Stimulated activated CD4-positive, alpha-beta T cell treated with anti-CD3 and anti-CD28 coated beads, Interleukin-15, amount 100 ng/mL, for 1 hour (primary cell): ENCODE measurements at places on chromosomes 13 and 19.

DNA sequence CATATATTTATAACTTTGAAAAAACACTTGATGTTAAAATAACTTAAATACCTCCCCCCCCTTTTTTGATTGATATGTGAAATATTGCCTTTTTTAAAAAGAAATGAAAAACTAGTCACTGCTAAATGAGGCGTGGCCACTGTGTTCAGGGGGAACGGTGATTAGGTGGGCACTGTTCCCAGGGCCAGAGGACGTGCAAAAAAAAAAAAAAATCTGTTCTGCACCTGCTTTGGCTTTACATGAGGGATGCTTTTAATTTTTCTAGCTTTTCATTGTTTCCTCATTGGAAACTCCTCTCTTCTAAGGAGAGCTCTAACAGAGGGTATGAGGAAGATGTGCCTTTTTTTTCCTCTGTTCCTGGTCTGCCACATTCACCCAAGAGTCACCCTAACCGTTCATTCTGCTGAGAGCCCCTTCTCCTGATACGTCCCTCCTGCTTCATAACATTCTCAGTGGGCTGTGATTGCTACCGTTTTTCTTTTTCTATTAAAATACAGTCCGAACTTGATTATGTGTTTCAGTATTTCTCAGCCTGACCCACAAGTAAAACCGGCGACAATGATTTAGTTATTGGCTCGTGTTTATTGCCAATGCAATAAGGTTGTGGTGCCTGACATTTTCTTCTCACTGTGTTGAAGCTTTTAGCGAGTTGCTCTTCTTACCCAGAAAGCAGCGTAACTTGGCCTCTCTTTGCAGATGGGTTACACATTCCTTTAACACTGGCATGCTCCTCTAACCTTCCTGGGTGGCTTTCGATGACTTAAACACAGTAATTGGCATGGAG lies 64.8 kb upstream of the ZNF536 start:
- no peak for DNase-seq

DNA sequence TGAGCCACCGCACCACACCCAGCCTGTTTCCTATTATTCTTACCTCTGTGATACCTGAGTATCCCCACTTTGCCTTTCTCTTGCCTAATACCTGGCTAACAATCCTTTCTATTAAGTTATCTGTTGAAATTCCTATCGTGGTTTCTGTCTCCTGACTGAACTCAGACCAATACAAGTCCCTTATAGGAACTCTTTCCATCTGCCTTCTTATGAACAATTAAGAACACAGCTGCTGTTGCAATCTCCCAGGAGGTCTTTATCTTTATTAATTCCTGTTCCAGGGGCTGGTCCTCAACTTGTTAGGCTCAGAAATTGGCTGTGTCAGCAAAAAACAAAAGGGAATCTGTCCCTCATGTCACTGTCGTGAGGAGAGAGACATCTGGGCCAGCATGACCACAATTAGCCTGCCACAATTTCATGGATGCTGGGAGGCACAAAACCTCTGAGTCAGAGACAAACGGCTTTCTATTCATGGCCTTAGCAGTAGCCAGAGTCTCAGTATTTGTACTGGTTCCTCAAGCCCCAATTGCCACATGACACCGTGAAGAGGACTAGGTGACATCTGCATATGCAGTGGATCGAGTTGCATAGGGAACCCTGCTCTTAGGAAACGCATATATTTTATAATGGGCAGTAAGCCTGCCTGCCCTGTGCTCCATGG lies 58.2 kb downstream of the NUFIP1 start:
- no peak for DNase-seq

- no peak for DNase-seq
These were observed 426.1 kb downstream of the EFNB2 start for GRCh38 chr13:106109391-106109791.

- no peak for DNase-seq
These were observed 50.4 kb upstream of the ARHGEF7 start for GRCh38 chr13:111064661-111065060.

GRCh38 chr19:48344892-48345291 lies 18.8 kb downstream of the TMEM143 start:
- no peak for DNase-seq

- DNase-seq, result no peak
These were observed 819.2 kb downstream of the UQCRFS1 start for GRCh38 chr19:28393574-28394336.

DNA sequence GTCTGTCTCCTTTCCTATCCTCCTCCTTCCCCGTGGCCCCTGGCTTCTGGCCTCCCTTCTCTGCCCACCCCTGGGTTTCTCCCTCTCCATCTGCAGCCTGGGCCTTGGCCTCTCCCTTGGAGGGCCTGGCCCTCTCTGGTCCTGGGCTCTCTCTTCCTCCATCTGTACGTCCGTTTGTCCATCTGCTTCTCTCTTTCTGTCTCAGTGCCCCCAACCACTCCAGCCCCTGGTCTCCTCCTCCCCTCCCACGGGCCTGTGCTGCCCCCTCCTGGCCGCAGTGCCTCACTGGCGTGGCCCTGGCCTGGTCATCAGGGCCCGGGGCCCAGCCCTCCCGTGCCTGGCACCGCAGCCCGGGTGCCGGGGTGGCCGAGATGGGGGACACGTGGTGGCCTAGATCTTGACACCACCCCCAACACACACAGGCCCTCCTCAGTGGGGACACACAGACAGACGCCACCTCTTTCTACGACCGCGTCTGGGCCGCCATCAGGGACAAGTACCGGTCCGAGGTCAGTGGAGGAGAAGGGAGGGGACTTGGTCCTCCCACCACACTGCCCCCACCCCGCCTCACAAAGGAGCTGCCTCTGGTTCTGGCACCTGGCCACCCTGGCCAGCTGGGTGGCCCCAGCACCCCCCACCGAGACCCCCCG lies 11.3 kb downstream of the PRKCSH start:
- peak; percentile 39 for DNase-seq

- no peak for DNase-seq
These were observed 33.7 kb downstream of the CRYL1 start for GRCh38 chr13:20491926-20492435.

GRCh38 chr13:110312339-110313031 lies 5.4 kb downstream of the COL4A2 start:
- no peak for DNase-seq

GRCh38 chr13:44906230-44906629 lies 83.0 kb downstream of the NUFIP1 start:
- DNase-seq, result no peak

DNA sequence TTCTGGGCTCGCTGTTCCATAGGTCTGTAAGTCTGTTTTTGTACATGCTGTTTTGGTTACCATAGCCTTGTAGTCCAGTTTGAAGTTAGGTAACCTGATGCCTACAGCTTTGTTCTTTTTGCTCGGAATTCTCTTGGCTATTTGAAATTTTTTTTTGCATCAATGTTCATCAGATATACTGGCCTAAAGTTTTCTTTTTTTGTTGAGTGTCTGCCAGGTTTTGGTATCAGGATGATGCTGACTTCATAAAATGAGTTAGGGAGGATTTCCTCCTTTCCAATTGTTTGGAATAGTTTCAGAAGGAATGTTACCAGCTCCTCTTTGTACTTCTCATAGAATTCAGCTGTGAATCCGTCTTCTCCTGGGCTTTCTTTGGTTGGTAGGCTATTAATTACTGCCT lies 397.8 kb upstream of the HTR2A start:
- no peak for DNase-seq

DNA sequence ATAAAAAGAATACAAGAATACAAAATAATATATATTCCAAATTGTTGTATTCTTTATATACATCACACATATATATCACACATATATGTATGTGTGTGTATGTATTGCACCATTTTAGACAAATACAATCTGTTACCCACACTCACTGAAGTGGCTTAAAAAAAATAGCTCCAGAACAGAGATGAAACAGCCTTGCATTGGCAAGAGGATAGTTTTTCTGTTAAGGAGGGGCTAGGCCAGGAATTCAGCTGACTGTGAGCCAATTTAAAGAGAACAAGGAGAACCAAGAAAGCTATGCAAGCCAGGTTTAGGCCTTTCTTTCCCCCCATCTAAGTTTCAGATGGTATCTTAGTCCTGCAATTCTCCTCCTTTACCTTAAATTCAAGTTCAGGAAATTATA lies 257.5 kb downstream of the MZT1 start:
- DNase-seq, result no peak

- no peak for DNase-seq
These were observed 258.8 kb upstream of the IRS2 start for GRCh38 chr13:110045202-110045601.

DNA sequence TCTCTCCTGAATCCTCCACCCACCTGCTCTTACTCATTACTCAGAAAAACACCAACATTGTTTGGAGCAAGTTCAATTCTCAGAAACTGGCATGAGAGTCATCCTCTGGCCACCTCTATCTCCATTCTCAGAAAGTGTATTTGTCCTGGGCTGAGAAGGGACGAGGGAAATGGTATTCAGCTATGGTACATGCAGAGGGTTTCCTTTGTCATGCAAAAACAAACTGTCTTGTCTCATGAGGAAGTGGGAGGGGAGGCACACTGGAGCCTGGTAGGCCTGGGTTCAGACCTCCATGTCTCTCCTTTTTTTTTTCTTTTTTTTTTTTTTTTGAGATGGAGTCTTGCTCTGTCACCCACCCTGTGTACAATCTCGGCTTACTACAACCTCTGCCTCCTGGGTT lies 31.9 kb upstream of the LILRA2 start:
- no peak for DNase-seq

GRCh38 chr19:58352760-58353671 lies at the start of gene A1BG:
TSS of gene A1BG (minus strand) at chr19:58353492. CDS start at chr19:58353437, 55 bp downstream.
- no peak for DNase-seq

DNA sequence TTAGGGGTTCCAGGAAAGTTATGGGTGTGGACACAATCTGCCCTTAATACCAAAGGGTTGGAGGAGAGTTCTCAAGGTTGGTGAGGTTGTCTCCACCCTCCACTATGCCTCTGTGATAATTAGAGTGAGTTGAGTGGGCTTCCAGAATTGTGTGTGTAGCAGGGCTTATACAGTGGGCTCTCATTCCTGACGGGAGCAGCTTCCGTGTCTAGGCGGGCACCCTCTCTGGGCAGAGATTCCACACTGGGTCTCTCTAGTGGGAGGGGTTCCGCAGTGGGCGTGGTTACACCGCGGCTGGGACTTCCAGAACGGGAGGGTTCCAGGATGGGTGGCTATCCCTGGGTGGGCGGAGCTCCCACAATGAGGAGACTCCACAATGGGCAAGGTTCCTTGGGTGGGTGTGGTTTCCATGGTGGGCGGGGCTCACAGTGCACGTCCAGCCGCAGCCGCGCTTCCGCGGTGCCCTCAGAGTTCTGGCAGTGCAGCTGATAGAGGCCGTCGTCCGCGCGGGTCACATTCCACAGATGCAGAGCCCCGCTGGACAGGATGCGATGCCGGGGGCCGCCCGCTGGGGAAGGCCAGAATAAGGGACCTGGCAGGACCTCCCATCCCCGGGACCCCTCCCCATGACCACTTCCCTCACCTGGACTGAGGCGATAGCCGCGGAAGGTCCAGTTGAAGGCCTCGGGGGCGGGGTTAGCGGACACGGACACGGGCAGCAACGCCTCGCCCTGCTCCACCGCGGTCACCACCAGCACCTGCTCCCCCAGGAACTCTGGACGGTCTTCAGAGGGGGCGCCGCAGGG lies 8.4 kb downstream of the NPHS1 start:
- DNase-seq, result no peak

- no peak for DNase-seq
These were observed 81.2 kb downstream of the STARD13 start for GRCh38 chr13:33204130-33204927.

DNA sequence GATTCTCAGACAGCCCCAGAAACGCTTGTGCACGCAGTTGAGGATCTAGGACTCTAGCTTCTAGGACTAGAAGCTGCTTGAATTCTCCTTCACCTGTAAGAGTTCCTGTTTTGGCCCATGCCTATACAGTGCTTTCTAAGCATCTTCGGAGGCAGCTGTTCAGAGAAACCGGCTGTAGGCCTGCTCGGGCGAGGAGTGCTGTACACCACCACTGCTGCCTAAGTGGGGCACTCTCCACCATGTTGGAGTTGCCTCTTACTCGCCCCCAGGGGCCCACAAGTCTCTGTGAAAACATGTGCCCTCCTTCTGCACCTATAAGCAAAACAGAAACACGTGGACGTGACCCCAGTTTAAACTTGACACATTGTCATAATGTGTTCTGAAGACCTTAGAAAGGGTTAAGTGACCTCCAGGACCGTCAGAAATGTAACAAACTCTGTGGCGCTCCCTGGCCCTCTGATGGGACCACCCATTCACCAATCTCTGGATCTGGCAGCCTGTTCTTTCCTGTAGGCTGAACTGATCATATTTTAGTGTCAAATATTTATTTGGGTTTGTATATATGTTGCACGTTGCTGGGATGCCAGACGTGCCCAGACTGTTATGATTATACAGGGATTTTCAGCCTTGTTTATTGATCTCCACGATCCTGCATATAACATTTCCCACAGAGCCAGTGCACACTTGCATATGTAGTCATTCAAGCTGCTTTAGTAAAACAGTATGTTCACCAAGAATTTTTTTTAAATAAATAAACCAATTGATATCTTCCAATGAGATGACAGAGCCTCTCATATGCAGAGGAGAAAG lies 60.8 kb downstream of the C13orf42 start:
- no peak for DNase-seq

DNA sequence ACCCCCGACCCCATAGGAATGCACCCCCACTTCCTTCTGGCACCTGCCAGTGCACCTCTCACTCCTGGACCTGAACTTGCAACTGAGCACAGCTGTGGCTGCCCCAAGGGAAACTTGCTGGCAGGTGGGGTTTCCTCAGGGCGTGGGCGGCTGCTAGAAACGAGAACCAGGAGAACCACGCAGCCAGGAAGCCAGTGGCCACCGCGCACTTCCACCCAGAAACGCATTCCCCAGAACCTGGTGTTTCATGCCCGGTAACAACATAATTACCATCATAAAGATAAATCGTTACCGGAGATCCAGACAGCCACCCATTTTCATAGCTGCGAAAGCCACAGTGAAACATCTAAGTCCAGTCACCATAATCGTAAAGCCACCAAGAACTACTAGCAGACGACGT lies 75.2 kb upstream of the C13orf46 start:
- peak; percentile 45 for DNase-seq

DNA sequence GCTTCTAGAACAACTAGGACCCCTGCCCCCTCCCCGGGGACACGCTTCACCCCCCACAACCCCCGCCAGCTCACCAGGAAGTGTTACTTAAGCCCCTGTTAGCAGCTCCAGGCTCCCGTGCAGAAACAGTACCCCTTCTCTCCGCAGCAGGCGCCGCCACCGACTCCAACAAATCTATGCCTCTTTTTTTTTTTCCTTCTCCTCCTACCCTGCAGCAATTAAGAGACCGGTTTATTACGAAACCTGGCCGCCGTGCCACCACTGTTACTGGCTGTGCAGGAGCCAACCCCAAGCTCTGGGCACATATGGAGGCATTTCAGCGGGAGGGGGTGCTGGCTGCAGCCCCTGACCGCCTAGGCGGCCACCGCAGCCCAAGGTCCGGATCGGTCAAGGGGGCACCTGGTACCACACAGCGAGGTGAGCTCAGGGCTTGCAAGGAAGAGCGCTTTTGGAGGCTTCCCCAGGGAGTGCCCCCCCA lies 2.4 kb downstream of the GADD45B start:
- DNase-seq, result no peak

GRCh38 chr13:78602561-78603239 lies 652 bp downstream of the POU4F1 start:
- no peak for DNase-seq

DNA sequence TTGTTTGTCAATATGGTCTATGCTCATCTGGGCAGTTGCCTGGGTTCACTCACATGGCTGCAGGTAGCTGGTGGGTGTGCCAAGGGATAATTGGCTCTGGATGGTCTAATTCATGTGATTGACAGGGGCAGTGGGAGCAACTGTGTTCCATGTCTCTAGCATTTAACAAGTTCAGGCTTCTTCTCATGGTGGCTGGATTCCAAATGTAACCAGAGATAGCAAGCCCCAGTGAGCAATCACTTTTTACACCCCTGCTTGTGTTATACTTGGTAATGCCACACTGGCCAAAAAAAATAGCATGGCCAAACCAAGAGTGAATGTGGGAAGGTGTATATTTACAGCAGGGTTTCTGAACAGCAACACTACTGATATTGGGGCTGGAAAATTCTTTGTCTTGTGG lies 89.6 kb upstream of the TNFSF11 start:
- DNase-seq, result no peak
